Smooth muscle cell of the pulmonary artery (primary cell): ENCODE measurements at places on chromosomes 12 and 14. TPM values are rescaled to one million over a fixed set of nuclear protein-coding genes. Genes with fewer than 3 reads are reported as not detected.

TAS2R13 gene
- total RNA-seq, result 1.8 and 2.4 TPM in 2 replicates

OVCH1 gene
- total RNA-seq, result 0.07 and 0.13 TPM in 2 replicates

FERMT2 gene
- 153 and 174 TPM in 2 replicates for total RNA-seq

SRGAP1 gene
- total RNA-seq, result 17.6 and 18.4 TPM in 2 replicates

KIAA0586 gene
- 18.6 and 19.5 TPM in 2 replicates for total RNA-seq

SLC38A4 gene
- 0.39 and 0.56 TPM in 2 replicates for total RNA-seq

C12orf54 gene
- not detected in 2 replicates for total RNA-seq

MRPL52 gene
- 27.4 and 27.9 TPM in 2 replicates for total RNA-seq

KLRC4 gene
- total RNA-seq, result not detected in 2 replicates

PTPN21 gene
- total RNA-seq, result 16.4 and 16.6 TPM in 2 replicates

IRF9 gene
- 54.0 and 57.1 TPM in 2 replicates for total RNA-seq

OLR1 gene
- total RNA-seq, result 0.33 TPM in 1 of 2 replicates, not detected in the other

ZBTB42 gene
- 2.7 and 5.8 TPM in 2 replicates for total RNA-seq

AQP6 gene
- total RNA-seq, result 0.10 and 0.20 TPM in 2 replicates

CLEC7A gene
- not detected in 2 replicates for total RNA-seq

EXOC3L4 gene
- 0.39 TPM in 1 of 2 replicates, not detected in the other for total RNA-seq

HOXC11 gene
- not detected in 2 replicates for total RNA-seq

HELB gene
- 2.2 and 5.0 TPM in 2 replicates for total RNA-seq

C12orf50 gene
- total RNA-seq, result not detected in 2 replicates

FLRT2 gene
- total RNA-seq, result 7.9 and 29.4 TPM in 2 replicates

ART4 gene
- total RNA-seq, result 6.1 and 8.3 TPM in 2 replicates

SIX4 gene
- 10.9 and 14.8 TPM in 2 replicates for total RNA-seq
